ENCODE measurements at places on chromosomes 6 and 20.

DNA sequence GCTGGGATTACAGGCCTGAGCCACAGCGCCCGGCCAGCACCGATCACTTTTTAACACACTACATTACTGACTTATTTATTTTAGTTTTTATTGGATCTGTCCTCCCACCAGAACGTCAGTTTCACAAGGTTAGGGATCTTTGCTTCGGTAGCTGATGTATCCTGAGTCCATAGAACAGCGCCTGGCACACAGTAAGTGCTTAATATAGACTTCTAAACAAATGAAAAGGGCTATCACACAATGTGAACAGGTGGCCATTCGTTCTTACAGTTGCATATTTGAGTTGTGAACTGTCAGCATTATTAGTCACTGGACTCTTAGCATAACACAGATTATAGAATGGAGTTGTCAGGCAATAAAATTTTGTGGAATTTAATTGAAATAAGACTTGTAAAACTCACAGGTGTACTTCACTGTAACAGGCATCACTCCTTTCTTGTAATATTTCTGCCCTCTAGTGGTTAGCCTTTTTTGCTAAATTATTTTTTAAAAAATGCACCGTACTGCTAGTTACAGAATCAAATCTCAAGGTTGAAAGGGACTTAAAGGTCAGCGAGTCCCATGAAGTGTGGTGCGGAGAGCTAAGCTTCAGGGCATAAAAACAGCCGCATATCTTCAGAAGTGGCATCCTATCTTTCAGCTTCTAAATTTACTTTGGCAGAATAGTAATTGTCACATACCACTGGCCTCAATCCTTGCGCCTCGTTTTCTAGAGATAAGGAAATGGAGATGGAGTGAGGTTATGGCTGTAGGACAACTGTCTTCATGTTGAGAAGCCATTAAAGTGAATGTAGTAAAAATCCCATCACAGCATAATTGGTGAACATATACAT is 3.4 kb upstream of the TBC1D7 start:
- no peak for DNase-seq

DNA sequence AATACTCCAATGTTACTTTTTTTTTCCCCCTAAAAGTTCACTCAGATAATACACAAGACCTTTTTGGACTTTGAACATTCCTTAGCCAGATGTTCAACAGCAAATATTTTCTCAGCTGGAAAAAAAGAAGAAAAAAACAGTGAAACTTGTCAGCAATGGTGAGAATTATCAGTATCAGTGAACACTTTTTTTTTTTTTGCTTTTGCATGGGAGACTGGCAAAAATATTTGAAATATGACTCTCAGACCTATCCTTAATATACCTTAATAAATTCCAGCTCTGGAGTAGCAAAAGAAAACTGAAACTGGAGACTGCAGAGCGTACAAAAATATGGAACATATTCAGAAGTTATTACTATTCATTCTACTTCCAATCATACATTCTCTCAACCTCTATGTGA is 92.3 kb downstream of the RFPL4B start:
- DNase-seq, result no peak

GRCh38 chr6:142155091-142155490 is 8.0 kb downstream of the VTA1 start:
- no peak for DNase-seq

GRCh38 chr20:33740189-33740588 is 8.4 kb downstream of the ZNF341 start:
- DNase-seq, result no peak

GRCh38 chr6:105595829-105596228 is 192.9 kb upstream of the PREP start:
- no peak for DNase-seq

- no peak for DNase-seq
Observed at GRCh38 chr6:52352239-52353018, 9.5 kb upstream of the PAQR8 start.

DNA sequence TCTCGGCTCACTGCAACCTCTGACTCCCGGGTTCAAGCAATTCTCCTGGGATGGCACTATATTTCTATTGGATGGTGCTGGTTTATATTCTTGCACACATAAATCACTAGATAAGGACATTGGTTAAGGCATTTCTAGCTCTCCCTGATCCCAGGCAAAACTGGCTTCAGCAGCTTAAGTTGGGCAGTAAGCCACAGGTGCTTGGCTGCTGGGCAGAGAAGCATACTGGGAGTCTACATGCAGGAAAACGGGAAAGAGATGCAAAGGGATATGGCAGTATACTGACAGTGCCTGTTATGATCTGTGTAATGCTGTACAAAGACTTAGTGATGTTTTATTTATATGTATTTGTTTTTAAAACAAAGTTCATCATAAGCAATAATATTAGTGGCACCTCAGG is 33.3 kb upstream of the ZFP64 start:
- no peak for DNase-seq

DNA sequence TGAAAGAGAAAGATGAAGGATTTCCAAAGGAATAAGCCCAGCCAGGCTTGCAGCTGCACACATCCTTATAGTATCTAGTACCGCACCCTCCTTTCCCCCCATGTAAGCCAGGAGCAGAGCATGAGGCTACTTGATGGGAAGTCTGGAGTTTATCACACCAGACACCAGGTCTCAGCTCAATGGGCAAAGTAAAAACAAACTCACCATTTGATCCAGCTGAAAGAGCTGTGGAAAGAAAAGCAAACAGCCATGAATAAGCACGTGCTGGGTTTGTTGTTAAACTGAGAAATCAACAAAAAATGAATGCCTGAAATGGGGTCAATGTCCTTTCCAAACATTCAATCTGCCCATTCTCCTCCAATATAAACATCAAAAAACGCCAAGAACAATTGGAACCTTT is 50.6 kb upstream of the MAP7 start:
- DNase-seq, result no peak

GRCh38 chr6:101404775-101405174 is 11.3 kb downstream of the GRIK2 start:
- no peak for DNase-seq

- DNase-seq, result peak; percentile 26
Observed at GRCh38 chr6:44304282-44305199, 8.6 kb downstream of the AARS2 start.

GRCh38 chr6:135182071-135183001 is 1.2 kb downstream of the MYB start:
- peak; percentile 40 for DNase-seq

DNA sequence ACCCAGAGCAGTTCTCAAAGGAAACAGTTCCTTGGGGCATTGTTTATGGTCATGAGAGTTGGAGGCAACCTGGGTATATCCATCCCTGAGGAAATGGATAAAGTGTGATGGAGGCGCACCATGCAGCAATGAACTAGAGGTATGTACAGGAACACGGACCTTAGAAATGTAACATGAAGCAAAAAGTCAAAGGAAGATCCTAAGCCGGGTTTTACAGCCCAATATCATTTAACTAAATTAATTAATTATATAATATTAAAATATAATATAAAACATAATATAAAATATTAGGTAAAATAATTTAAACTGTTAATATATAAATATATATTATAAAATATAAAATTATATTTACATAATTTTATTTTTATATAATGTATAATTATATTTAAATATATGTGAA is 44.1 kb upstream of the RNF8 start:
- DNase-seq, result no peak

DNA sequence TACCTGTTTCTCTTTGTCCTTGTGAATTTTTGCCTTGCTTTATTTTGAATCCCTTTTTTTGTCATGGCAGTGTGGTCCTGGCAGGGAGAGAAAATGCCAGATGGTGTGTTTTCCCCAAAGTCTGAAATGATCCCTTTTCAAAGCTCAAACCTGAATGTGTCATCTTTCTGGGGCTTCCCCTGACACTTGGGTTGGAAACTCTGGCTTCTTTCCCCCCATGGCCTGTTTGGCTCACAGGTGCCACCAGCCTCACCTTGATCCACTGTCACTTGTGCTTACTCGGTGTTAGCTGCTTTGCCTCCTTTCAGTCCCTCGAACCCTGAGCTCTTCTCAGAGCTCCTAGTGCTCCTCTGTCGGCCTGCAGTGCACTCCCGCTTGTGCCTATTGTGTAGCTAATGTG is 22.3 kb downstream of the MYBL2 start:
- no peak for DNase-seq

- DNase-seq, result no peak
Observed at GRCh38 chr20:20038586-20038985, 13.7 kb downstream of the CRNKL1 start.

GRCh38 chr6:117317261-117317660 is 51.9 kb downstream of the VGLL2 start:
- no peak for DNase-seq

GRCh38 chr20:8049310-8049709 is 29.7 kb upstream of the TMX4 start:
- DNase-seq, result no peak

GRCh38 chr6:150314230-150315188 is 54.3 kb upstream of the IYD start:
- DNase-seq, result no peak

- no peak for DNase-seq
Observed at GRCh38 chr6:42184475-42184874, 10.3 kb downstream of the GUCA1B start.

GRCh38 chr6:39684790-39685488 is 40.3 kb downstream of the KIF6 start:
- no peak for DNase-seq

GRCh38 chr6:33451606-33452005 is 2.8 kb upstream of the ZBTB9 start:
- DNase-seq, result no peak

DNA sequence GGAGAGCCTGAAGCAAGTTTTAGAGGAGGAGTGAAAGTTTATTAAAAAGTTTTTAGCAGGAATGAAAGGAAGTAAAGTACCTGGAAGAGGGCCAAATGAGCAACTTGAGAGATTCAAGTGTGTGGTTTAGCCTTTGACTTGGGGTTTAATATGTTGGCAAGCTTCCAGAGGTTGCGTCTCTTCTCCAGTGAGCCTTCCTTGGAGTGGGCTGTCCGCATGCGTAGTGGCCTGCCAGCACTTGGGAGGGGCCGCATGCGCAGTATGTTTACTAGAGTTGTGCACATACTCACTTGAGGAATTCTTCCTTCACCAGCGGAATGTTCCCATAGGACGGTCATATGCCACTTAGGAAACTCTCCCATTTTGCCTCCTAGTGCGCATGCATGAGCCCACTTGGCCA is 235.2 kb downstream of the ALDH8A1 start:
- DNase-seq, result no peak

DNA sequence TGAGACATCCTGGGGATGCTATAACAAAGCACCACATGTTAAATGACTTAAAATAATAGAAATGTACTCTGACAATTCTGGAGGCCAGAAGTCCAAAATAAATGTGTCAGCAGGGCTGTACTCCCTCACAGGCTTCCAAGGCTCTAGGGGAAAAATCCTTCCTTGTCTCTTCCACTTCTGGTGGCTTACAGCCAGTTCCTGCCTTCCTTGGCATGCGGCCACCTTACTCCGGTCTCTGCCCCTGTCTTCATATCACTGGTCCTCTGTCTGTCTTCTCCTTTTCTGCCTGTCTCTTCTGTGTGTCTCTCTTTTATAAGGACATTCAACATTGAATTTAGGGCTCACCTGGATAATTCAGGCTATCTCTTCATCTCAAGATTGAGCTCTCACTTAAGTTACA is 155.3 kb upstream of the SYNCRIP start:
- no peak for DNase-seq

- DNase-seq, result peak; percentile 48
Observed at GRCh38 chr6:11653028-11653583, 115.6 kb downstream of the TMEM170B start.

GRCh38 chr6:53862662-53863462 is 68.1 kb downstream of the LRRC1 start:
- no peak for DNase-seq

DNA sequence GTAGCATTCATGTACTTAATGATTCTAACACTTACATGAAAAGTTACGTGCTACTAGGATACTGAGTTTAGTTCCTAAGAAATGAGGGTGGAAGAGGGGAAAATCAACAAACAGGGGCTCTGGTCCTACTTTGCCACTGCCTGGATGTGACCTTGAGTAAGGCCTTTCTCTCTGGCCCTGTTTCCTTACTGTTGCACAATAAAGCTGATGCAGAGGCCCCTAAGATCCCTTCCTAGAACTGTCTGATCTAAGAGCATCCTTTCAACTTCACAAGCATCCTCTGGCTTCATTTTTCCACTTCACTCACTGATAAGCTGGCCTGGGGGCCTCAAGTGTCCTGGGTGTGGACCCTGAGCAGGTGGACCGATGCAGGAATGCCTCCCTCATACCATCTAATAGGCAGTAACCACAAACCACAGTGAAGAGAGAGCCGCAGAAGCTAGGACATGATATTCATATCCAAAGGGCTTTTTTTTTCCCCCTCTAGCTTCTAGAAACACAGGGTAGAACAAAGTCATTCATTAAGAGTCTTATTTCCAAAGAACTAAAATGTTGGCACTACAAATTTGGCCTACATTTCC is 21.6 kb downstream of the FKBP1A start:
- no peak for DNase-seq

- no peak for DNase-seq
Observed at GRCh38 chr6:56490993-56491392, 151.7 kb downstream of the DST start.
